ENCODE measurements at places on chromosomes 4 and X.

DNA sequence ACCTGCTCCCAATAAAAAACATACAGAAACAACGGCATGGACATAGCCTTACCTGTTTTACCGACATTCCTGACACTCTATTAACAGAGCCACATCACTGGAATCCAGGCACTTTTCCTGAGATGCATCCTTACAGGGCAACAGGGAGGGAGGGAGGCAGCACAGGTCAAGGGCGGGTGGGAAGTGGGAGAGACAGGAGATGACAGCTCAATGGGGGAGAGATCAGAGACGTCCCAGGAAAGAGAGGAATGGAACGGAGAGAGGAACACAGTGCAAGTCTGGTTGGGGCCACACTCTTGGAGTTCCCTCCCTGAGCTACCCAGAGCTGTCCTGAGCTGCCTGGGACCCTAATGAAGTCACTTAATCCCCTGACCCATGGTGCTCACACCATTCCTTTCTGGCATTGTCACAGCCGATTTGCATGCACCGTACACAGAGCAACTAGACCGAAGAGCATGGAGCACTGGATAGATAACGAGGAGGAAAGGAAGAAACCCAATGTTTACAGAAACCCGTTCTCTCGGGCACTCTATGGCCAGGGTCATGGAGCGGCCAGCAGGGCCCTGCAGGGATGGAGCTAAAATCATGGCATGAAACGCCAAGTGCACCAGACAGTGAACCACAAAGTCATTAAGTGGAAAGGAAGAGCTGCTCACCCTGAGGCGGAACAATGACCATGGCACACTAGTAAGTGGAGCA is 93.1 kb downstream of the NSUN7 start:
- DNase-seq = peak; percentile 34

- no peak for DNase-seq
Measured at GRCh38 chr4:183343730-183344129, 21.5 kb upstream of the CLDN24 start.

DNA sequence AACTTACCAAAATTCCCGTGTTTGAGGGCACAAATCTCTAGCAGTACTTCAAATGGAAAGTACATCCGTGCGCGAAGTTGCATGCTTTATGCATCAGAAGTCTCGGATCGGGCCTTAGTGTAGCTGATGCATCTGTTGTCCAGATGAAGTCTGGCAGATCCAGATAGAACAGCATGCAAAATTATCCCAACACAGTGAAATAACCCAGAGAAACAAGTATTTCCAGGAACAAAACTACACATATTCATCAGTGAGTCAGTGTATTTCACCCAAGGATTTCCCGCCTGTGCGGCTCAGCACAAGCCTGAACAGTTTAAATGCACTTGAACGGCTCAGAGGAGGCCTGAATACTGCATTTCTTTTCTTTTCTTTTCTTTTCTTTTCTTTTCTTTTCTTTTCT is 27.4 kb upstream of the CLDN24 start:
- DNase-seq = no peak

DNA sequence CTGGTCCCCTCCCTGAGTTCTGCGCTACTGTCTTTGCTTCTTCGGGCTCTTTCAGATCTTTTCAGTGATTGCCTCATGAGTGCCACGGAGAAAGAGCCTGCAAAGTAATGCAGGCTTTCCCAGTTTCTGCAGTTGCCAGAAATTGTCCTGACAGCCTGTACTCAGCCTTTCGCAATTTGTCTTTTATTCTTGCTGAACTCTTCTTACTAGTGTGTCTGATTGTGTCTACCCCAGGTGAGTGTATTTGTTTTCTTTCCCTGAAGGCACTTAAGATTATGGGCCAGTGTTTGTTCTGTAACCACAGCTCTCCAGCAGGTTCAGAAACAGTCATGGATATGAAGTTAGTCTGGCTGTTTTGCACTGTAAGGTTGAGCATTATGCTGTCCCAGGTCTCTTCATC is 47.1 kb downstream of the FAM193A start:
- no peak for DNase-seq

DNA sequence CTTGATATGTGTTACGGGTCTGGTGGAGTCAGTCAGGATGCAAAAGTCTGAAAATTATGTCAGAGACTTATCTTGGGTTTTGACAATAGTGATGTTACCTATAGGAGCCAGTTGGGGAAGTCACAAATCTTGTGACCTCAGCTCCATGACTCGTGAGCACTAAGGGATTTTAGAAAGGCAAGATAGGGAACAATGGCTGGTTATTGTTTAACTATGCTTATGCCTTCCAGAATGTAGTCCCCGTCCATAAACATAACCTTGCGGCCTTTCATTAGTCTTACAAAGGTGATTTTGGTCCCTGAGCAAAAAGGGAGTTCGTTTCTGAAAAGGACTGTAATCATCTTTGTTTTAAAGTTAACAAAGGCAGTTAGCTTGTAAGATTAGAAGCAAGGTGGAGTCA is 23.9 kb upstream of the GATB start:
- no peak for DNase-seq

GRCh38 chrX:38368774-38369173 is 16.4 kb downstream of the OTC start:
- no peak for DNase-seq

DNA sequence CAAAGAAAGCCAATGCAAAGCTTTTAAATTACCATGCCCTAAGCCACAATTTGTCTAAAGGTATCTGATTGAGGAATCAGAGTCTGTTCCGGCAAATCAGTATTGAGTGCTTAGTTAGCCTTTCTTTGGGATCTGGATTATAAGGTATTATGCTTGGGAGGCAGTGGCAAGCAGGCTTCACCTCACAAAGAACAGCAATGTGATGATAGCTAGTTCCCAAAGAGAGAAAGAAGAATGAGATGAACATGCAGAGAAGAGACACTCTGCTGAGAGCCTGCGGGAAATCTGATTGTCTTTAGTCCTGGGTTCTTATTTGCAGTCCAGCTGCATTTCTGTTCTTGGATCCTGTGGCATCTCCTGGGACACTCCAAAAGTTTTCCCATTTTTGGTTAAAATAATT is 35.2 kb downstream of the WDFY3 start:
- DNase-seq = no peak

GRCh38 chr4:53595204-53595603 is 3.9 kb upstream of the LNX1 start:
- DNase-seq = no peak

DNA sequence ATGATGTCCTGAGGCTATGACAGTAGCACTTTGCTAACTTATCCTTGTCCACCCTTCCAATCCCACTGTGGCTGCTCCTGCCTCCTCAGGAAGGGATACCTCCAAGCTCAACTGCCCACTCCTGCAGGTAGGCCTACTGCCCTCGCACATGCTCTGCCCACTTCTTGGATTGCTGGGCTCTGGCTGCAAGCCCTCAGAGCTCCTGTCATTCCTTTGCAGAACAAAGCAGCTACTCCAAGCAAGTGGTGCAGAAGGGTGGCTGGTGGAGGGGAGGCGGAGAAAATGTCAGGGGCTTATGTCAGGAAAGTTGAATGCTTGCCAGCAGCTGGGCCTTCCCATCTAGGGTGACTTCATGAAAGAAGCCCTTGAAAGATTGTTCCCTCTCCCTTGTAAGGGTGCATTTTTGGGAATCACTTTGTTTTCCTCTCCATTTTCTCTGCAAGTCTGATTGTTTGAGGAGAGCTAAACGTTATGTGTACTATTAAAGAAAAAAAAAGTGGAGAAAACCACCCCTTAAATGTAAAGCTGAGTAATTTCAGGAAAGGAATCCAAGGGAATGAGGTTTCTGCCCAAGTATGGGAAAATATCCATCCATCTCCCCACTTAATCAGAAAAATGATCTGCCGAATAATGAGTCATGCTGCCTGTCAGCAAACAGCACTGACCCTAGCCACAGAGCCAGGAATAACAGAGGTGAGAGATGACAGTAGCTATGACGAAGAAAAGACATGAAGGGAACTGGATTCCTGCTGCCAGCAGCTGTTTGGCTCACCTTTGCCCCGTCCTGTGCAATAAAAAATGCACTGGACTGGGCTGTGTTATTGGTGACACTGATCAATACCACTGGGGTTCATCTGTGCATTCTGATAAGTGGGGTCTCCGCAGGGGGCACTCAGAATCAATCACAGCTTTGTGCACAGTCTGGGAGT is 102.0 kb downstream of the RTL5 start:
- no peak for DNase-seq

GRCh38 chrX:133813971-133814370 is 171.4 kb downstream of the GPC3 start:
- DNase-seq = no peak

DNA sequence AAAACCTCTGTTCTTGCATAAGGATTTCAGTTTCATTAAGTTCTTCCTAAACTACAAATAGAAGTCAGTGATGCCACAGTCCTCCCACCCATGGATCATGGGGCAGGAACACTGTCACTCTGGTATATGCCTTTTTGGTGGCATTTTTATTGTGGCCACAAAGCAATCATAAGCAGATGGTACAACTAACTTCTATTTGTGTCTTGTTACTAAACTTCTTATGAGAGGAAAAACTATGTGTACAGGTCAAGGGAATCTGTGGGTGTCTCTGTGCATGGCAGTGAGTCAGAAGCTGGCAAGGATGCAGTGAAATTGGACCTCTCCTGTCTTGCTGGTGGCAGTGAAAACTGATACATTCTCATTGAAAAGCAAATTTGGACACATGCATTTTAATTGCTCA is 245.0 kb upstream of the GPC4 start:
- no peak for DNase-seq

DNA sequence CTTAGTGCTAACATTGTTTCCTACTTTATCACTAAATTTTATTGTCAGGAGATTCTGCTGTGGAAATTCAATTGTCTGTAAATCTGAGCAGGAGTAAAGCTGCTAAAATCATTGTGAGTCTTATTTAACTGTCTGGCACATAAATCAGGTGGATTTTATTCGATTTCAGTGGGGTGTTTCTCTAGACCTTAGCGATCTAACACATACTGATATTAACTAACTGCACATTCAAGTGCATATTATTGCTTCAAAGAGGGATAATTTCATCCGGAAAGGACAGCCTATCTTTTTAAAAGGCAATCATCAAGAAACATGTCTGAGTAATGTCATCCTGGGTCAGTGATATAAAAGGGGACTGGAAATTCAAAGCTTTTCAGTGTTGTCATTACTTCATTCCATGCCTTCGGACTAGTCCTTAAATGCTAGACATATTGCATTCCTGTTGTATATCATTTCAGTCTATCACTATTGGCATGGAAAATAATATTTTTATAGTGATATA is 388.7 kb downstream of the PCDH10 start:
- DNase-seq = no peak

- DNase-seq = no peak
Measured at GRCh38 chrX:141662781-141663180, 35.8 kb downstream of the SPANXD start.

GRCh38 chr4:32700838-32701237 is 1980.7 kb downstream of the PCDH7 start:
- no peak for DNase-seq

GRCh38 chr4:57734104-57734670 is 624.0 kb upstream of the IGFBP7 start:
- no peak for DNase-seq

GRCh38 chrX:47578692-47579091 is 3.5 kb upstream of the TIMP1 start:
- no peak for DNase-seq

DNA sequence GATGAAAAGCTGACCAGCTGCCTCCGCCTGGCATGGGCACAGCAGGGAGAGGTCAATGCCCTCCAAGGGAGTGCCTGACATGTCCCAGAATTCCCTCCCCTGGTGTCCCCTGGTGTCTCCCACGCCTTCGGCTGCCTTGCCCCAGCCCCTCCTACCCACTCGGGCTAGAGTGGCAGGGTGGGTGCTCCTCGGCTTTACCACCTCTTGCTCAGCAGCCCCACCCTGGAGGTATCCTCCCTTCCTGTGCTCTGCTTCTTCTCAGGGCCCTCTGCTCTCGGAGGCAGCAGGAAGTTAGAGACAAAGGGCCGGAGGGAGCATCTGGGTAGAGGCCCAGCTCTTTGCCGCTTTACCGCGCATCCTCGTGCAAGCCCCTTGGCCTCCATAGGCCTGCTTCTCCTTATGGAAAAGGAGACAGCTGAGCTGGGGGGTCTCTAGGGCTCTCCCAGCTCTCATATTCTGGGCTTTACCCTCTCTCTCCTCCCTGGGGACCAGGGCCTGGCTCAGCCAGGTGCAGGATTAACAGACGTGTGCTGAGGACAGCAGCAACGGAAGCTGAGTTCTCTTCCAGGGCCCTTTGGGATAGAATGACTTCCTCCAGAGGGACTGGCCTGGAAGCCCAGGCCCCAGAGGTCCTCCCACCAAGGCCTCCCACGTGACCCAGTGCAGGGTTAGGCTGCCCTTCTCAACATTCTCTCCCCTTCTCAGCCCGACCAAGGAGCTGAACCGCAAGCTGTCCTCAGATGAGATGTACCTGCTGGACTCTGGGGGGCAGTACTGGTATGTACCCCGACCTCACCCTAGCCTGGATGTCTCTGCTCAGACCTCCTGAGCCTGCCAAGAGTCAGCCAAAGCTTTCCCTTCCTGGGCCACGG is 17.2 kb downstream of the XPNPEP2 start:
- no peak for DNase-seq

DNA sequence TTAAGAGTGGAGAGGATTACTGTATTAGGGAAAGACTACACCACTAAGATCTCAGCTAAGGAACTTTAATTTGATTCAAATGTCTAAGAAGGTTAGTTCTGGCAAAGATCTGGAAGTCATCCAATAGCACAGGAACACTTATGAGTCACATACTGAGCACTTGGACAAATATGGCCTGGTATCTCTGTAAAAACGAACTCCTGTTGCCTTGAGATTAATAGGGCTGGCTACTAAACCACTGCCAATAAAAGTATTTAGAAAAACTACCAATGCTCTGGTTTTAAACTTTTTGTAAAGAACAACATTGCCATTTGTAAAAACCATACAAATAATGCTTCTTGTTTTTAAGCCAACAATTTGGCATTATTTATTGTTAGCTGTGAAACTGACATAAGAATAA is 70.5 kb downstream of the SEC24D start:
- no peak for DNase-seq

DNA sequence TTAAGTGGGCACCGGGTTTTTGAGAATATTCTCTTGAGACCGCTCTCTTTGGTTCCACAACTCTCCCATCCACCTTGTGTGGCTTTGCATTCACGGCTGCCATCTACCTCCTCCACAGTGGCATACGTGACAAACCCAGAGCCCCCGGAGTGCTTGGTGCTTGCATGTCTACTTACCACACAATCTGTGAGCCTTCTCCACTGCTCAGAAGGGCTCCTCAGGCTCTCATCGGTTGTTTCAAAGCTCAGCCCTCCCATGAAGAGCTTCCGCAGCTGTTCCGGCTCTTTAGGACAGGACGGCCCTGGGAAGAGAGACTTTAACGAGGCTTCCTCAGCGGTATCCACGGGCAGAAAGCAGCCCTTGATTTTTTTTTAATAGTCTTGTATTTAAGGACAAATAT is 167.6 kb upstream of the ANK2 start:
- no peak for DNase-seq

- no peak for DNase-seq
Measured at GRCh38 chrX:31057291-31057690, 14.6 kb downstream of the FTHL17 start.

- DNase-seq = no peak
Measured at GRCh38 chr4:109169170-109169569, 133.3 kb downstream of the COL25A1 start.

- no peak for DNase-seq
Measured at GRCh38 chr4:24792552-24792951, 2.8 kb upstream of the SOD3 start.

Measured in spinal cord (tissue), 10 donors.